Foreskin melanocyte (primary cell): ENCODE measurements at places on chromosomes 12 and 14.

DNA sequence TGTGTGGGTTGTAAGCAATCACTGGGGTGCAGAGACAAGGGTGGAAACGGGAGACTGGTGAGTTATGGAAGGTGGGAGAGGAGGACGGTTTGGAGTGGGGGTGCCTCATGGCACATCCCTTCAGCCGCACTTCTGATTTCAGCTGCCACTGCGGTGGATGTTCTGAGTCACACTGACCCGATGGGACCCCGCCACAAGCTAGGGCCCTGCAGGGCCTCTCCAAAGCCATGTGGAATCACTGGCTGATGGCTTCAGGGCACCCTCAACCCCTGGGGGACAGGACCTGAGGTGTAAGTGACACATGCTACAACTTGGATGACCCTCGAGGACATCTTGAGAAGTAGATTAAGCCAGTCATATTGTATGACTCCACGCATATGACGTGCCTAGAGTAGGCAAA is 53.7 kb downstream of the GPR68 start:
- DNase-seq, result no peak

DNA sequence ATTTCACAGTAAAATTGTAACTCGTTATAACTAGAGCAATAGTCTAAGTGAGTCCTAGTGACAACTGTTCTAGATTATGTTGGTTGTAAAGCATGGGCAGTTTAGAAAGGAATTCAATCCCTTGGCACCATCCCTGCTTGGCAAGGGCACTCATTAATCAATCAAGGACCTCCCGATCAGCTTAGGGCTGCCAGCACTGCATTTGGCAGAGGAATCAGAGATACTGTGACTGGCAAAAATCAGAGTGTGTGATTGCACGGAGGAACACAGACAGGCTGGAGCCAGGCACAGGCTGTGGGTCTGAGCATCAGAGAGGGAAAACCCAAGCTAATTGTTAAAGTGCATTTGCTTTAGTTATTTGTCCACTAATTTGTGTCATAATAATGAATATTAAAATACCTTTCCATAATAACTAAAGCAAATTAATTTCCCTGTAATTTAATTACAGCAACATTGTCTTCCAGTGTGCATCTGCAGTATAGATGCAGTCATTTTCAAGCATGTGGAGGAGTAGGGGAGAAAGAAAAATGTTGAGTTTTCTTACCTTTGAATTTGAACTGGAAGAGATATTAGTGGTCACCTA is 3.2 kb upstream of the EGLN3 start:
- DNase-seq, result no peak

- no peak for DNase-seq
Observed at GRCh38 chr14:41362139-41362538, 244.5 kb upstream of the LRFN5 start.

DNA sequence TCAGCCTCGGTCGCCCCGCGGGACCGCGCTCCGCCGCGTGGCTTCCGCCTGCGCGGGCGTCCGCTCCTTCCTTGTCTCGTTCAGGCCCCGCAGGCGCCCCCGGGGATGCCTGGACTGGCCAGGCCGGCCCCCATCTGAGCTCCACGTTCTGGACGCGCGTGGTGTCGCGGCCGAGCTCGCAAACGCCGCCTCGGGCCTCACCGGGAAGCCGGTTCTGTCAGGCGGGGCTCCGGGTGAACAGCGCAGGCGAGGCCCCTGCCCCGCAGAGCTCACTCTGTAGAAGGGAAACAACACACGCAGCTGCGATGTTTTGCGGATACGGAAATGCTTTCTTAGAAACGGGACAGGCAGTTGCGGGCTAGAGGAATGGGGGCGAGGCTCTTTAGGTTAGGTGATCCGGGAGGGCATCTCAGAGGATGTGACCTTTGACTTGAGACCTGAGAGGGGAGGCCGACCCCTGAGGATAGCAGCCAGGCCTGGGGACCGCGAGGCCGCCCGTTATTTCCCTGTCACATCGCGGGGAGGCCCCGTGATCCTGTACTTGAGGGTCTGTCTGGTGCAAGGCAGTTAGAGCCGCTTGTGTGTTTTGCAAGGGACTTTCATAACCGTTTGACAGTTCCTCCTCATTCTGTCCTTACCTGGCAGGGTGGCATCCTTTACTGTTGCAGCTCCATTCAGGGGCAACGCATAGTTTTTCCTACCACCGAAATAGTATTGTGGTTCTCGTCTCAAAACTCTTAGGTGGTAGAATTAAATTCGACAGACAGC is 584 bp downstream of the VRK1 start:
- peak; percentile 11 for DNase-seq

DNA sequence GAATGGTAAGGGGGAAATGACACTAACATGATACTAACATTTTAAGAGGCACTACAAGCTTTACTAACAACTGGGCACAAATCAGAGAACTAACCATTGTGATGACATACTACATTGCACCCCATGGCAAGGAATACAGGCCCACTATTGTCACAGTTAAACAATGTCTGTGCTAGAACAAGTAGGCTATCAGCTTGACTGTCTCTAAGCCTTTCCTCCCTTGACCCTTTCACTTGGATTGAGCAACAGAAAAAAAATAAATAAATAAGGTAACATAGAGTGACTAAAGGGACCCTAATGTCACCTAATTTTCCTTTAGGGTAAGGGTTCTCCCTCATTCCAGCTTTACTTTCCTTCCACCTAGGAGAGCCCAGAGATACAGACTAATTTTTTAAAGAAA is 4.4 kb downstream of the SLC38A2 start:
- DNase-seq, result peak; percentile 45

DNA sequence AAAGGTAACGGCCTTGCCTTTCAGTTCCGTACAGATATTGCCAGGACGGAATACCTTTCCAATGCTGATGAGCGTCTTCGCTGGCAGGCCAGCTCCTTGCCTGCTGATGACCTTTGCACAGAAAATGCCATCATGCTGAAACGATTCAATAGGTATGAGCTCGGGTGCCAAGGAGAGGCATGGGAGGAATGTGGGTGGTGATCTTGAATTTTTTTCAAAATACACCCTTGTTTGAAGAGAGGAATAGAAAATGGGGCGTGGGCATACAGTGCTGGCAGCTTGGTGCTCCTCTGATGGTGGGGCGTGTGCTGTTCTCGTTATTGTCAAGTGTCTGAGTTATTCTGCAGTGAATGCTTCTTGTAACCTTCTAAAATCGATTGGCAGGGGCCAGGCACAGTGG is 52.5 kb downstream of the HSP90AA1 start:
- DNase-seq, result no peak

DNA sequence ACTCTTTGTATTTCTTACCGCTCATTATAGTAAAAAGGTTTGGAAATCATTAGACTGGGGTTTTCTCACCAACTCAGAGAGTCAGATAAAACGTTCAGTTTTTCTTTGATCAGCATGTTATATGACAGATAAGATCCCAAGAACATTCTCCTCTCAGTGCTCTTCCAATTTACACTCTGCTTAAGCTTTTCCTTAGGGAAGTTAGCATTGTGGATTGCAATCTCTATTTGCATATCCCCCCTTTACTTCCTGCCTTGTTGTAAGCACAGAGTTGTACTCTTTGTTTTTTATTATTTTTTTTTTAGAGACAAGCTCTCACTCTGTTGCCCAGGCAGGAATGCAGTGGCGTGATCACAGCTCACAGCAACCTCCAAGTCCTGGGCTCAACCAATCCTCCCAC is 11.4 kb upstream of the CFAP54 start:
- DNase-seq, result no peak

DNA sequence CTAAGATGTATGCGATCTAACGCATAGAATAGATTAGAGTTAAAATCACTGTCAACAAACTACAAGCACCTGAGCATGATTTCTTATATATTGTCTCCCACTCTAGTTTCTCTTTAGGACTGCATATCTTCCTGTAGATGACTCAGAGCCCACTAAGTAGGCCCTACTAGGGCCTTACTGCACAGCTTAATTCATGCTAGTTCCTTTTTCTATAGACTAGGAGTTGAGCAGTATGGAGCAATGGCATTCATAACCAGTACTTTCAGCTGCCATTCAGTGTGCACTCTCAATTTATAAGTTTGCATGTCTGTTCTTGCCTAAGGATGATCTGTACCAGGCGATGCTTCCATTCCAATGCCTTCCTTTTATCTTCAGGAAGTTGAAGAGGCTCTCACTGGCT is 103.5 kb downstream of the METTL25 start:
- no peak for DNase-seq

DNA sequence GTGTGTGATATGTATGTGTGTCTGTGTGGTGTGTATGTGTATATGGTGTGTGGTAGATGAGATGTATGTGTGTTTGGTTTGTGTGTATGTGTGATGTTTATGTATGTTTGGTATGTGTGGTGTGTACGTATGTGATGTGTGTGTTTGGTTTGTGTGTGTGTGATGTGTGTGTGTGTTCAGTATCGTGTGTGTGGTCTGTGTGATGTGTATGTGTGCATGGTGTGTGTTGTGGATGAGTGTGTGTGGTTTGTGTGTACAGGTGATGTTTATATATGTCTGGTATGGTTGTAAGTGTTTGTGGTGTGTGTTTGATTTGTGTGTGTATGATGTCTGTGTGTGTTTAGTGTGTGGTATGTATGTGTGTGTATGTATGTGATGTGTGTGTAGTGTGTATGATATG is 199.4 kb downstream of the SUDS3 start:
- no peak for DNase-seq

- no peak for DNase-seq
Observed at GRCh38 chr12:78118486-78118885, 287.8 kb downstream of the NAV3 start.

- no peak for DNase-seq
Observed at GRCh38 chr12:3833670-3834310, 39.4 kb downstream of the PARP11 start.
